ENCODE measurements at places on chromosomes 3 and 15. TPM values are rescaled to one million over a fixed set of nuclear protein-coding genes. Genes with fewer than 3 reads are reported as not detected.

TMEM108 gene
- polyA plus RNA-seq, result 1.5 TPM

- no peak for DNase-seq
Measured at GRCh38 chr15:86159468-86159867, 79.8 kb downstream of the AGBL1 start.

DNA sequence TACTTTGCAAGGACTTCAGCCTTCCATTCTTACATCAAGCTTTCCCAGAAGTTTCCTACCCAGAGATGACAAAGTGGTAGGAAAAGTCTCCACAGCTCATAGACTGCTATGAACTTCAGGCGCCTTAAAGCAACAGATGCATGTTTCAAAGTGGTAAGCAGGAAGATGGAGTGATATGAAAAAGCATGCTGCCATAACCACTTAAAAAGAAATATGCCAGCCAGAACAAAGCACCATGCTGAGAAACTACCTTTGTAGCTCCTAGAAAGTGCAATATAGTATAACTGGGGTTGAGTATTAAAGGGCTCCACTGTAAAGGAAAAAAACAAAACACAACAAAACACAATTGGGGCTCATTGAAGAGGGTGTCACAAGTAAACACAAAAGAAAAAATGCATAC, 192.4 kb upstream of the STRIT1 start:
- no peak for DNase-seq

GRCh38 chr15:74185710-74186348, 12.3 kb downstream of the ISLR start:
- no peak for DNase-seq

MUC20 gene
- polyA plus RNA-seq, result 18.1 TPM

GUCA1C gene
- 0.21 TPM for polyA plus RNA-seq

MOBP gene
- not detected for polyA plus RNA-seq

- no peak for DNase-seq
Measured at GRCh38 chr3:57518276-57518915, 25.7 kb downstream of the DNAH12 start.

GRCh38 chr15:100909989-100910955, 8.9 kb upstream of the LRRK1 start:
- DNase-seq, result no peak

DNA sequence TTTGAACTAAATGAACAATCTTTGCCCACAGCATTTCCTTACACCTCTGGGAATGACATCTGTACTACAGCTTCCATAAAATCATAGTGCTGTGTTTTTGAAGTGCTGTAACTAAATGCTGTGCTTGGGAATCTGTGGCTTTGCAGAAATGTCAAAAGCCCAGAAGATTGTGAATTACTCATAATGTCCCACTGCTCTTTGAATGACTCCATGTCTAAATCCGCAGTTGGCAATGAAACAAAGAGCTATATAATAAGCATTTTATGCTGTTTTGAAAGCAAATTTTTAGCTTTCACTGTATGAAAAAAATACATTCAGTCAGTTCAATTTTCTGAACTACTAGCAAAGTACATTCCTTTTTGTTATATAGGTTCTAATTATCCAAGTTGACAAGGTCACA, 88.6 kb upstream of the ADAMTS17 start:
- no peak for DNase-seq

DNA sequence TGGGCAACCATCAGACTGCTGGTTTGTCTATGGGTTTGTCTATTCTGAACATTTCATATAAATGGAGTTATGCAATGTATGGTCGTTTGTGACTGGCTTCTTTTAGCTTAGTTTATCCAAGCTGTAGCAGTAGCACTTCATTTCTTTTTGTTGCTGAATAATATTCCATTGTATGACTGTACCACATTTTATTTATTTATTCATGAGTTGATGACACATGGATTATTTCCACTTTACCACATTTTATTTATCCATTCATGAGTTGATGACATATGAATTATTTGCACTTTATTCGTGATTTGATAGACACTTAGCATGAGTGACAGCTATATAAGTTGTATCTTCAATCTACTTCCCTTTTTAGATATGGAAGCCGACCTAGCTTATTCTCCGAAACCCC, 70.0 kb downstream of the IQGAP1 start:
- no peak for DNase-seq

DNA sequence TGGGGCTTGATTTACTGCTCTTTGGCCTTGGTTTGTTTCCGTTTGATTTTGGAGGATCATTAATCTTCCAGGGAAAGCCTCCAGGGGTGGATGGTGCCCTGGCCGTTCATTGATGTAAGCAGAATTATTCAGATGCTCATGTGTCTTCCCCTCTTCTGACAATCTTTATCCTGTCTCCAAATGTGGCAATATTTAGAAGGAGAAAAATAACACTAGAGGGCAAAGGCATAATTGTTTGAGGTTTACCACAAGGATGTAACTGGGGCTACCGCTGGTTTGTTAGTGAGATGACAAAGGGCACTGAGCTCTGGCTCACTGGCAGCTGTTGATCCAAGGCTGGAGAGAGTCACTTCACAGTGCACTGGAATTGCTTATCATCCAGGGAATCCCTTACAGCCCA, 18.2 kb upstream of the PLCL2 start:
- no peak for DNase-seq

- DNase-seq, result no peak
Measured at GRCh38 chr15:88688394-88688933, 49.6 kb downstream of the ISG20 start.

DNA sequence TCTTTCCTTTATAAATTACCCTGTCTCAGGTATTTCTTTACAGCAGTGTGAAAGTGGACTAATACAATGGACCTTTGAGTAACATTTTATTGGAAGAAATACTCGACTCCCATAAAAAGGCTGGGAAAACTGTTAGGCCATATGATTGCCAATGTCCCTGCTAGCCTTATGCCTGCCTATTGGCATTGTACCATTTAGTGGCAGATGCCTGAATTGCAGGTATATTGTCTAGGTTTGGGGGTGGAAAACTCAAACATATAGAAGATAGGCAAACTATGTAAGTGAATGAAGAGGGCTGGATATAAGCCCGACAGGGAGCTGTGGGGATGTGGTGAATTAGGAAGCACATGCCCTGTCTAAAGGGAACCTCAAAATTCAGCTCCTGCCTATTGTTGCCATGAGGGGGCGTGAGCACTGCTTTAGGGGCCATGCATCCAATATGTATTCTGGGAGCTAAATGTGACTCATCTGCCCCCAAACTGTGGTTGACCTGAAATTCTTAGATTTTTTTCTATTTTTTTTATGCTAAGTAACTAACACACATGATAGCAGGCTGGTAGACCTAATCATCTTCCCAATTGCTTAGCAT, 65.2 kb upstream of the TRA2B start:
- DNase-seq, result no peak

DNA sequence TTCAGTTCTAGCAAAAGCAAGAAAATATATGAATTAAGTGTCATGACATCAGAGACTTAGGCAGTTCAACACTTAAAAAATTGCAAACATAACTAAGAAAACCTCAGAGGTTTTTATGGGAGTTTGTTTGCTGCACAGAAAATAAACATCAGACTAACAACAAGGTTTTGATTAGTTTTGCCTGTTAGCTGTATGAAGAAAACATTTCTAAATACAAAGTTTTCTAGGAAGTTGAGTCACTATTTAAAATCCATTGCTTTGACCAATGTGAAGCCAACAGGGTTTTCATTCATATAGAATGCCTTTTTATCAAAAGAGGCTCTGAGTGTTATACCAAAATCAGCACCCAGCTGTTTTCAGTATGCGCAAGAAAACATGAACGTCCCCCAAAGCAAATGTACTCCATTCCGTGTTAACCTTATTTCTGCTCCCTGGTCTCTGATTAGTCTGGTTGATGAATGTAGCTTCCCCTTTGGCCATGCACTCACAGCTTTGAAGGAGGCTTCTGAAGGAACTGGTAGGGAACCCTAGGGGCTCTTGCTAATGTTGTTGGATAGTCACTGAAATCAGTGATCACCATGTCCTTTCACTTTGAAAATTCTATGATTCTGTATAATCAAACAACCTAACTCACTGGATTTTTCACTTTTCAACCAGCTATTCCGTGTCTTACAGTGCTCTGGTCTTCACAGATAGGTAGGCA, 89.6 kb upstream of the TSEN2 start:
- no peak for DNase-seq

DNA sequence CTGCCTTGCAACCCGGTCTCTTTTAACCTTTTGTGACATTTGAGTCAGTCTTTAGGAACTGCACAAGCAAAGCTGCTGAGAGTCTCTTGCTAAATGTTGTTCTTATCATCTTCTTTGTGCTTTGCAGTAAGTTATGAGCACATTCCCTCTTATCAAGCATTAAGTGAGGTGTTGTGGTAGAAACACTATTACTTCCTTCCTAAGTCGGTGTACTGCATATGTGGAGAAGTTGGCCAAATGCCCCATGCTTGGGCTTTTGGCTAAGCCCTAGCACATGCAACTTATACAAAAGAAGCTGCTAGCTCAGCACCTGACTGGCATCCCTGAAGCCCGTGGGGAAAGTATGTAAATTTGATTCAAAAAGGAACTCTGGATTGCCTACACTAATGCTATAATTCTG, 136.5 kb upstream of the RBMS3 start:
- no peak for DNase-seq

DNA sequence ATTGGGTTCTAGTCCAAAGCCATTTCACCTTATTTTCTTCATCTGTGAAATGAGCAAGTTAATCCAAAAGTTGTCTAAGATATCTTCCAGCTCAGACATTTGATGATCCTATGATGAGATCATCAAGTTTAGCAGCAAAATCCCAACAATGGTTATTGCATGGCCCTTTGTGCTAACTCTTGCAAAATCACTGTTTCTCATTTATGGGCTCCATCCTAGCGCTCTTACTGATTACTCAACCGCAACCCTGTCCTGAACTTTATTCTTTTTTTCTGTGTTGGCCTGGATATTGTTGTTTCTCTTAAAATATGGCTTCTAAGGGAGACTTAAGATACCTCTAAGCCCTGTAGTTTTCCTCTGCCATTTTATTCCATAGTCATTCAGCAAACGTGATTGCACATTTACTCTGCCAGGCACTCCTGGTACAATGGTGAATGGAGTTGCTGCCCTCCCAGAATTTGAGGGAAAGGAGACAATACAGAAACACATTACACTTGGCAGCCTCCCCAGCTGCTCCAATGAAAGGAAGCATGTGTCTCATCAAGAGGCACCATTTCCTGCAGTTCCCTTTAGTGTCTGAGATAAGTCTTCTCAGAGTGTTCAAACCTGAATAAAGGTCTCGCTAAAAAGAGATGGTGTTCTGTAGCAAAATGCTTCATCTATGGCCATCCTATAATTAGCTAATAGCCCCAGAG, 4.4 kb downstream of the GXYLT2 start:
- no peak for DNase-seq

GRCh38 chr3:103218793-103219192, 784.0 kb downstream of the ZPLD1 start:
- no peak for DNase-seq

- no peak for DNase-seq
Measured at GRCh38 chr3:185583925-185584324, 2.2 kb upstream of the SENP2 start.

GRCh38 chr3:170840291-170840859, 29.6 kb downstream of the RPL22L1 start:
- no peak for DNase-seq

SATB1 gene
- 41.9 TPM for polyA plus RNA-seq

NECTIN3 gene
- 42.4 TPM for polyA plus RNA-seq

GRCh38 chr15:83595191-83595590, 58.7 kb upstream of the ADAMTSL3 start:
- DNase-seq, result no peak

DNA sequence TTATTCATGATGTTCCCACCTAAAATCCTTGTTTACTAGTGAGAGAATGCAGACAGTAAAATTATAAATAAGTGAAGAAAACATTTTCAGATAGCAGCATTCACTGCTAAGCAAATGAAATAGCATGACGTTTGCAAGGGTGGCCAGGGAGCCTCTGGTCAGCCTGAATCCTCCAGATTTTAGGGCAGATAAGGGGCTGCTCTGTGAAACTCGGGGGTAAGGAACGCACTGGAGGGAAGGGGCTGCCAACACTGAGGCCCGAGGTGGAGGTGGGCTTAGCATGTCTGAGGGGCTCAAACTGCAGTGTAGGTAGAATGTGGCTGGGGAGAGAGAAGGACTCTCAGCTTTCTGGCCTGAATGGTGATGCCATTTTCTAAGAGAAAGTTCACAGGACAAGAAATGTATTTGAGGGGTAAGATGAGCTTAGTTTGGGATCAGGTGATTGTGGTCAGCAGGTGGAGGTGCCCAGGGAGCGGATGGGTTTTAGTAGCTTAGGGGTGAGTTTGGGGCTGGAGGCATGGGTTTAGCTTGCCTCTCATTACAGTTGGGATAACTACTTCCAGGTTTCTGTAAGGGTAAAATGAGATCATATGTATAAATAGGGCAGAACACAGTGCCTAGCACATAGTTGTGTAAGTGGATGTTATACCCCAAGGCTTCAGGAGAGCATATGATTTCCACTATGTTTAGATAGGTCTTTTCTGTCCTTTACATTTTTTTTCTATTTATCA, 20.5 kb downstream of the GPR171 start:
- no peak for DNase-seq

- no peak for DNase-seq
Measured at GRCh38 chr3:126983653-126984390, 907 bp downstream of the PLXNA1 start.

DNA sequence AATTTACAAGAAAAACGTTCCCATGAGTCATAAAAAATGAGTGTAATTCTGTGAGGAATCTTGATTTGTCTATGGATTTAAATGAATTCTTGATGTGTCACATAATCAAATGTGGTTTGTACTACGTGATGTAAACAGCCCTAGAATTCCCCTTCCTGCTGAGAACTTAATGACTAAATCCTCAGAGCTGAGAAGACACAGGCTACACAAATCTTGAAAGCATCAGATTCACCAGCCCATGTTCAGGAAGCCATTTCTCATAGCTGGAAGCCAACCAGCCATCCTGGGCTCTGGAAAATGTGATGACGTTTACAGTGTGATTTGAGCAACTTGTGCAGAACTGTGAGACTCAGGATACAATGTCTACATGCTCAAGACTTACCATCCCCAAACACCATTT, 193.7 kb upstream of the MME start:
- DNase-seq, result no peak

- DNase-seq, result no peak
Measured at GRCh38 chr3:189953551-189953950, 167.1 kb downstream of the P3H2 start.

- no peak for DNase-seq
Measured at GRCh38 chr3:114597012-114597411, 303.2 kb downstream of the TIGIT start.

GOLGA8J gene
- 0.56 TPM for polyA plus RNA-seq

DNA sequence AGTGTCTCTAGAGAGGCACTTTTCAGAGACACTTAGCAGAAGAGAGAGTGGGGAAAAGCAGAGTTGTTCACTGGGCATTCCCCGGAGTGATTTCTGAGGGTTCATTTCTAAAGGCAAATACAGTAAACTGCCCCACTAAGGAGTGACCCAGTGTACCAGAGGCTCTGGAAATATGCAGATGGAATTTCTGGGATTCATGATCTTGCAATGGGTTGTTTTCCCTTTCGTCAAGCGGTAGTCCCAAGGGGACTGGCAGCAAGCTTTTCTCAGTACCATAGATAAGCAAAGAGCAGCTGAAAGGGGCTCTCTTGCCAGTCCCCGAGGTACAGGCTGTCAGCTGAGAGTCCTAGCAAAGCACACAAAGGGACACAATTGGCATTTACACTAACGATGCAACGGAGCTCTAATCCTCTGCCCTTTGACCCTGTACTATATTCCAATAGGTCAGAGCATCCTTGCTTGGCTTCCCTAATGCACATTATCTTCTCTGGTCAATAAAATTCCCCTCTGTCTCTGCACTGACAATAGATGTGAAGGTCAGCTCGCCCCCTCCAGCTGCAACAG, 155.6 kb downstream of the SEMA6D start:
- DNase-seq, result no peak
